Fibroblast of lung (primary cell): ENCODE measurements at places on chromosomes 2 and 18. TPM values are rescaled to one million over a fixed set of nuclear protein-coding genes. Genes with fewer than 3 reads are reported as not detected.

TRIM54 gene
- polyA plus RNA-seq = 0.06 TPM in 1 of 2 replicates, not detected in the other

IL36A gene
- not detected in 2 replicates for polyA plus RNA-seq

RTP5 gene
- polyA plus RNA-seq = not detected in 2 replicates

BARD1 gene
- polyA plus RNA-seq = 5.1 and 8.8 TPM in 2 replicates

ERBB4 gene
- 0.08 and 0.10 TPM in 2 replicates for polyA plus RNA-seq

CNTNAP5 gene
- polyA plus RNA-seq = not detected in 2 replicates

SUCLG1 gene
- polyA plus RNA-seq = 50.0 and 53.0 TPM in 2 replicates

UGT1A3 gene
- not detected in 2 replicates for polyA plus RNA-seq

COL3A1 gene
- 519 and 2,255 TPM in 2 replicates for polyA plus RNA-seq

LAMA1 gene
- 1.2 and 6.2 TPM in 2 replicates for polyA plus RNA-seq

ASB18 gene
- polyA plus RNA-seq = not detected in 2 replicates

HOXD13 gene
- not detected in 2 replicates for polyA plus RNA-seq

C1D gene
- polyA plus RNA-seq = 55.2 and 63.1 TPM in 2 replicates

COBLL1 gene
- polyA plus RNA-seq = 3.7 and 11.9 TPM in 2 replicates

SKOR2 gene
- not detected in 2 replicates for polyA plus RNA-seq

UGT1A4 gene
- not detected in 2 replicates for polyA plus RNA-seq

SPATA3 gene
- polyA plus RNA-seq = not detected in 2 replicates

POTEF gene
- not detected in 2 replicates for polyA plus RNA-seq

DNA sequence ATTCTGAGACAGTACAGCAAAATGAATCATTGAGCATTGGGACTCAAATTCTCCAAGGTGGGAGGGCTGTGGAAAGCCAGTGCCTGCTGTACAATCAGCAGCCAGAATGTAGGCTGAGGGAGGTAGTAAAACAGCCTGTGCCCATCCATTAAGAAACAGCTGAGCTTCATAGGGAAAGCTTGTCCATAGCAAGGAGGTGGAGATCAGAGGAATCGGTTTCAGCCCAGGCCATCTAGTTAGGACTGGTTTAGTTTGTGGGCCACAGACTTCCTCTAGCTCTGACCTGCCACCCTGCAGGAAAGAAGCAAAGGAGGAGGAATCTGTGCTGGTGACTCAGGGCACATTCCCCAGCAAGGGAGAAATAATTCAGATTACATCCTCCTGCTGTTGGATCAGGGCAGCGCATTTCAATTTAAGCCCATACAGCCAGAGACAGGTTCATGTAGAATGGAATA, 333.4 kb downstream of the SETBP1 start:
- peak; percentile 72 for DNase-seq

GRCh38 chr2:37713258-37713700, 41.8 kb upstream of the CDC42EP3 start:
- peak; percentile 89 for DNase-seq

- no peak for DNase-seq
Measured at GRCh38 chr2:220569112-220569897, 941.9 kb downstream of the SLC4A3 start.

- no peak for DNase-seq
Measured at GRCh38 chr2:223740679-223741078, 96.7 kb downstream of the AP1S3 start.

DNA sequence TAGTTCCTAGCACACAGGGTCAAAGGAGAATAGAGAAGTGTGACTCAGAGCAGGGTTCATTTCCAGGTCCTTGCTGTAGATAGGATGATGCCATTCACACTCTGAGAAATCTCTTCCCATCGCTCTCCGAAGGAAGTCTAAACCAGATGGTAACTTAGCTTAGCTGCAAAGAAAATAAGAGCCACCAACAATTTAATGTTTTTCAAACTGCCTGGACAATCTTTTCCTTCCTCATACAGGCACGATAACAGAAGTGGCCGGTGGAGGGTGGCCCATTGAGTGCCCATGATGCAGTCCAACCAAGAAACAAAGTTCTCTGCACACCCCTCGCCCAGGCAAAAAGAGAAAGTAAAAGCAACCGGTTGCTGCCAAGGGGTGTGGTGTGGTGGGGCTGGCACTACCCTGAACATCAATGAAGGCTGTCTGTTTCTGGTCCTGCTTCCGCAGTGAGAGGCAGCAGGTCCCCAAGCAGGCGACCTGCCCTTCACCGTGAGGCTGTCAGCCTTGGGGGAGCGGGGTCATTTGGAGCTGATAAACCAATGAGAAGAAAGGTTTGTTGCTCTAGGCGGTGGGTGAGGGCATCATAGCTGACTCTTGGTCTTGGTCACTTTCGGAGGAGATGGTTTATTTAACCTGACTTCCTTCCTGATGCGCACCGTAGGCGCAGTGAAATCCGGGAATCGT, 105.6 kb upstream of the CD302 start:
- DNase-seq = peak; percentile 32

- no peak for DNase-seq
Measured at GRCh38 chr2:121707344-121707919, 29.2 kb downstream of the NIFK start.

DNA sequence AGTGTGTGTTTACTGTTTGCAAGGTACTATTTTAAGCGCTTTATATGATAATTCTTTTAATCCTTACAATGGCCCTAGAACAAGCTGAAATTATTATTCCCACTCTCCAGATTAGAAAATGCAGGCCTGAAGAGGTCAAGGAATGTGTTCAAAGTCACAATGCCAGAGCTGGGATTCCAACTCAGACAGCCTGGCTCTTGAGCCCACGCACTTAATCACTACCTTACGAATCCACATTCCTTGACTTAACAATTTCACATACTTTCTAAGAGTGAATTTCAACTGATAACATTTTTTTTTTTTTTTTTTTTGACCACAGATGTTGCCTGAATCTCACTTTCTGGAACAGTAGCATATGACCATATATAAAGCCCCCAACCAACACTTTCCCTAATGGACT, 400.3 kb downstream of the NCKAP5 start:
- no peak for DNase-seq

- peak; percentile 94 for DNase-seq
Measured at GRCh38 chr18:56085551-56085950, 497.6 kb upstream of the TCF4 start.

DNA sequence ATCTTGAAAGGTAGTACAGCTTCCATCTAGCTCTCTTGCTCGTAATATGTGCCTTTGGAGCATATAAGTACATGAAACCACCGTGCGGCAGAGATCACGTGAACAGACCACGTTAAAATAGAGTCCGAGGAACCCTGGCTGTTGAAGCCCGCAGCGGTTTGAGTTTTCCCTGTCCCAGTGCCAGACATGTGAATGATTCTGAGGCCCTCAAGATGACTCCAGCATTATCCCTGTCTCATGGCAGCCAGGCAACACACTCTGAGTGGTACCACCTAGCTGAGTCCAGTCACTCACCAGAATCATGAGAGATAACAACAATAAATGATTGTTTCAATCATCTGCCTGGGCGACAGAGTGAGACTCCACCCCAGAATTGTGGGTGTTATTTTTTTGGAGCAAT, 21.6 kb upstream of the AAK1 start:
- DNase-seq = no peak

GRCh38 chr2:143150287-143150686, 21.1 kb downstream of the ARHGAP15 start:
- DNase-seq = no peak

- DNase-seq = no peak
Measured at GRCh38 chr2:100910111-100910510, 90.2 kb downstream of the NPAS2 start.

DNA sequence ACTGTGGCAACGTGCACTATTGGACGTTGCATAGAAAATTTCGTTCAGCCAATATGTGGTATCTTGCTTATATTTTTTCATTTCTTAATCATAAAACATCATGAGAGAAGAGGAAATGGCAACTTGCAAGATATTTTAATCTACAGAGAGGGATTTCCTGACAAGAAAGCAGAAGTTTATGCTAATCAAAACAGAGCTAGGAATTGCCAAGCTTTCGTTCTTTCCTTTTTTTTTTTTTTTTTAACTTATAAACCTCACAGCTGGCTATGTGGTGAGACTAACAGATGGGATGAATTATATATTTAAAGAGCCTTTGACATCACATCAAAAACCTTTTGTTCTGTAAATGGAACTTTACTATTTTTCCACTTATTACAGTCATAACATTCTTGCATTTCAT, 1136.9 kb upstream of the TMEFF2 start:
- no peak for DNase-seq

DNA sequence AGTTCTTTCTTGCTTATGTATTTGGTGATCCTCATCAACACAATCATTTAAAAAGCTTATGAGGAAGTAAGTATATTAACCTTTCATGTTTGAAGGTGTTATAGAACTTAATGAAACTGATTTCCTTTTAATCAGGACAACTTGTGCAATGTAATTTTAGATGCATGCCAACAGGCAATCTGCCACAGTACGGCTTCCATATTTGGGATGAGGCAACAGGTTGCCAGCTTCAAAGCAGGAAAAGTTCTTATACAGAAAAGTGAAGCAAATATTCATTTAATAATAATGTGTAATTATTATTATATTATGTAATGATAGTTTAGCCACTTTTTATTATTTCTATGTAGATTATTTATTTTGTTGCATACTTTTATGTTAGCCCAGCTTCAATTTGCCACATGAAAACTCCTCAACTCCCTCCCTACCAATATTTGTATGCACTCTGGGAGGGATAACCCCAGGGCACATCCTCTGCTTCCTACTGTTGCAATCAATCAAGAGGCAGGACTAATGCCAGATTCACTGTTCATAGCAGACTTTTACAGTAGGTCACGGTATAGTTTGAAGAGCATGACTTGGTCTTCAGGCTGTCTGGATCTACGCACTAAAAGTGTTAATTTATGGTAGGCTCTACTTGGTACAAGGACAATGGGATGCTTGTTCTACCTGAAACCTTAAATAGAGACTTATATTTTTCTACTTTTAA, 277.2 kb downstream of the AGPS start:
- DNase-seq = no peak

DNA sequence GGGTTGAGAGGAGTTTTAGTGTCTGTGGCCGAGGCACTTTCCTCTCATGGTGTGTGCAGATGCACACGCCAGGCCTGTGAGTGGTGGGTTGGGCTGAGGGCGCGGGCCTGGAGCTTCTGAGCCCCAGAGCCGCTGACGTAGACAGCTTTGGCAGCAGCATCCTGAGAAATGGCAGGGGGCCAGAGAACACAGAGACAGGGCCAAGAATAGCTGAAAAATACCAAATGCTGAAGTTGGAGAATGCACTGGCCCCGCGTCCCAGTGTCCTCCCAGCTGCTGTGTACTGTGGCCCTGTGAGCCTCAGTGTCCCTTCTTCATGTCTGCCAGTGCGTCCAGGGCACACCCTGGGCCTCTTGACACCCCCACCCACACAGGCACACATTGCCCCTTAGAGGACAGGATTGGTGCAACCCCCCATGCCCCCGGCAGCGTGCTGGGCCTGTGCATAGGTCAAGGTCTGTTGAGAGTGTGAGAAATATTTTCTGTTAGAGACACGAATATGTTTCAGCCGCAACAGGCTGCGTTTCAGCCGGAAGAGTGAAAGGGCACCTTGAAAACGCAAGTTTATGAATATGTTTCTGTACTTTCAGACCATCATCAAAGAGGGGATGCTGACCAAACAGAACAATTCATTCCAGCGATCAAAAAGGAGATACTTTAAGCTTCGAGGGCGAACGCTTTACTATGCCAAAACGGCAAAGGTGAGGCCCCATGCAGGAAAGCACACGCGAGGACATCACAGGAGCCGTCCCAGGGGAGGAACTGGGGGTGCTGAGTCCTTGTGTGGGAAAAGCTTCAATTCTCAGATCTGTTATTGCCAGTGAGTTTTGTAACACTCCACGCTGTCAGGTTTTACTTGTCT, 33.6 kb downstream of the DGKD start:
- DNase-seq = peak; percentile 99

- peak; percentile 72 for DNase-seq
Measured at GRCh38 chr2:227884511-227884947, 13.1 kb downstream of the DAW1 start.

DNA sequence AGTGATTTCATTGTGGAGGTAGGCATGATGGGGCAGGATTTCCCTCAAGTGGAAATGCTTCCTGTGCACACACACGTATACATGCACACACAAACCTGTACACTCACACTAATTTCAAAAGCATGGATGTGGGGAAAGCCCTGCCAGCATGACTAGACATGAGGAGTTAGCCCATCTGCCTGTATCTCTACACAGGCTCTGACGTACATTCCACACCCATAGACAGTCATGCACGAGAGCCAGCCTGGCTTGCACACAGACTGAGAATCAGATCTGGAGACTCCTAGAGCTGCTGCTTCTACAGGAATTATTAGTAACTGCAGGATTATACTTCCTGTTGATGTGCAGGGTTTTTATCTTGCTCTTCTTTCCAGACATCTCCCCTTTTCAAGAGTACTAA, 27.3 kb upstream of the NFU1 start:
- DNase-seq = peak; percentile 28

- peak; percentile 21 for DNase-seq
Measured at GRCh38 chr2:24926602-24927252, 6.7 kb upstream of the ADCY3 start.

DNA sequence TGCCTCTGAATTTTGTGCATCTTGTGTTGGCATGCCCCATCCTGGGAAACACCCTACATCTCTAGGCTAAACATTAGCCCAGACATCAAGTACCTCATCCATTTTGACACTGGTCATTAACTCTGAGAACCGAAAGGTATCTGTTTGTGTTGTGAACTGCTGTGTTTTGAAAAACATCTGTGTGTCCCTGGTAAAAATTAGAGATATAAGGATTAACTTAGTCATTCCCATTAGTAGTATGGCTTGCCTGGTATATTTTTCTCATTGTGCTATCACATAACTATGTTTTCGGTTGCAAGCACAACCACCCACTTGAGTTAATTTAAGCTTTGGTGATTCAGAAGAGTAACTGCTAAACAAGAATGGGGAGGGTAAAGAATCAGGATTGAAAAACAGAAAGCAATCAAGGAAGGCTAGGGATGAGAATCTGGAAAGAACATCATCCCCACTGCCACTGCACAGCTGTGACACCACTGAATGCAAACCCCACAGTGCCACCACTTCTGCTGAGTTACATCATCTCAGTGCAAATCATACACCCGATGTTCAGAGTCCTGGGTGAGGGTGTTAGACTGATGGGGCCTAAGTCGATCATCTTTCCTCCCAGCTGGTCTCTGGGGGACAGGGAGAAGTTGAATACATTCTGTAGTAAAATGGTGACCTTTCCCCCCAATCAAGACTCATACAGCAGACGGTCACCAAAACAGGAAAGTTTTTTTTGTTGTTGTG, 234.0 kb downstream of the EPHA4 start:
- DNase-seq = no peak

- peak; percentile 91 for DNase-seq
Measured at GRCh38 chr2:33411765-33412164, 64.7 kb upstream of the RASGRP3 start.

- no peak for DNase-seq
Measured at GRCh38 chr18:13461936-13462335, 243.4 kb downstream of the LDLRAD4 start.

- no peak for DNase-seq
Measured at GRCh38 chr2:44805401-44806235, 135.9 kb upstream of the SIX3 start.

- DNase-seq = no peak
Measured at GRCh38 chr18:42281124-42281523, 326.1 kb downstream of the PIK3C3 start.
